ENCODE measurements at places on chromosomes 5 and 9. TPM values are rescaled to one million over a fixed set of nuclear protein-coding genes. Genes with fewer than 3 reads are reported as not detected.

GRCh38 chr9:34289159-34289558, 39.9 kb downstream of the KIF24 start:
- DNase-seq, result no peak

- DNase-seq, result no peak
These were observed 969 bp downstream of the CLK4 start for GRCh38 chr5:178625679-178626483.

DNA sequence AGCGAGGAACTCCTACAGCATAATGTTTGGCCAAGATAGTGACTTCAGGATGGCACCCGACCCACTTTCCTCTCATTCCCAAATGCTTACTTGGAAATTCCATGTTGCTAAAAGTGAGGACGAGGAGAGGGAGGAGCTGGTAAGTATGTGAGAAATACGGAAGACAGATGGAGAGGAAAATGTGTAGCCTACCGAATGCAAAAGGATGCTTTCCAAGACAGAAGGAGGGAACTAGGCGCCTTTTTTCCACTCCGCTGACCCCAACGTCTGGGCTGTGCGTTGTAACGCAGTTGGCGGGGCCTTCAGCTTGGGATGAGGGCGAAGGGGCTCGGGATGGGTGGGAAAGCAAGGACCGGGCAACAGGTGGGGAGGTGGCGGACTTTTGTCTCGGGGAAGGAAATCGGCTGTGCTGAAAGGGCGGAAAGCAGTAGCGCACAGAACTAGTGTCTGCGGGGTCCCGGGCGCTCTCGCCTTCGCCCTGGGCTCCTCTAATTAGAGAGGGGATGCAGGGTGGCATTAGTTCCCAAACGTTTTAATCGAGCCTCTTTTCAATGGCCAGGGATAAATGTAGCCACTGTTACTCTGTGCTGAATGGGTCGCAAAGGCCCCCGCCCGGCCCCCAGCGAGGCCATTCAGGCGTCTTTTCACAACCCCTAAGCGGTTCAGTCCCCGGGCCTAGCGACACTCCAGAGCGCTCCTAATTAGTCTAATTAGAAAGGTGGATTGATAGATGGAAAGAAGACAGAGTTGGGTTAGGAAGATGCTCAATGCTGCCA, 12.6 kb downstream of the FOXD1 start:
- no peak for DNase-seq

HTR1A gene
- total RNA-seq, result not detected

DNA sequence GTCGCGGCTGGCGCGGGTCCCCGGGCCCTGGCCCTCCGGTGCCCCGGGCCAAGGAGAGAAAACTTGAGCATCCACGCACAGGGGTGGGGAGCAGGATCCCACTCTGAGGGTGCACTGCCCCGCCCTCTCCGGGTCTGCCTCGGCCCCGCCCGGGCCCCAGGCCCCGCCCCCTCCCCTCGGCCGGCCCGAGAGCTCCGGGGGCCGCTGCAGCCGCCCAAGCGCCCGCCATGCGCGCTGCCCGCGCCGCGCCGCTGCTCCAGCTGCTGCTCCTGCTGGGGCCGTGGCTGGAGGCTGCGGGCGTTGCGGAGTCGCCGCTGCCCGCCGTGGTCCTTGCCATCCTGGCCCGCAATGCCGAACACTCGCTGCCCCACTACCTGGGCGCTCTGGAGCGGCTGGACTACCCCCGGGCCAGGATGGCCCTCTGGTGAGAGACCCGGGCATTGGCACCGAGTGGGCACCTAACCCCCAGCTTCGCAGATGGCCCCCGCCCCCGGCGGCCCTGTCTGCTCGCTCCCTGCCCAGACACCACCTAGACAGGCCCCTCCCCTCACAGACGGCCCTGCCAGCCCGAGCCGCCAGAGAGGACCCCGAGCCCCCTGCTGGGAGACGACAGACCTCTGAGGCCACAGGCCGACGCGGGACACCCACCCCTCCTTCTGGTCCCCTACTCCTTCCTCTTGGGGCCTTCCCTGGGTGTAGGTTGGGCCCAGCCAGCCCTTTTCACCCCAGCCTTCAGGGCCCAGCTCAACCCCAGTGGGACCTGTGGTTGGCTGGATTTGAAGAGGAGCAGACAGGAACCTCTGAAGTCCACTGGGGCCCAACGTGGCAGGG, at the start of gene CERCAM:
TSS of gene CERCAM (plus strand) at position 207 of the 831 bp plus-strand sequence. CDS start at position 228, 21 bp downstream.
- DNase-seq, result peak; percentile 76

ACTBL2 gene
- total RNA-seq, result not detected

NMUR2 gene
- total RNA-seq, result not detected
